ENCODE measurements at places on chromosomes 16 and 17.

- peaks cover 18% of the 10 kb centered on the region for H3K4me1 ChIP-seq
- H3K4me3 ChIP-seq = no peak overlapping the region
- peak overlapping the region; percentile 27 for H3K27ac ChIP-seq
Measured at GRCh38 chr17:28925912-28926365, 23.1 kb upstream of the DHRS13 start.

DNA sequence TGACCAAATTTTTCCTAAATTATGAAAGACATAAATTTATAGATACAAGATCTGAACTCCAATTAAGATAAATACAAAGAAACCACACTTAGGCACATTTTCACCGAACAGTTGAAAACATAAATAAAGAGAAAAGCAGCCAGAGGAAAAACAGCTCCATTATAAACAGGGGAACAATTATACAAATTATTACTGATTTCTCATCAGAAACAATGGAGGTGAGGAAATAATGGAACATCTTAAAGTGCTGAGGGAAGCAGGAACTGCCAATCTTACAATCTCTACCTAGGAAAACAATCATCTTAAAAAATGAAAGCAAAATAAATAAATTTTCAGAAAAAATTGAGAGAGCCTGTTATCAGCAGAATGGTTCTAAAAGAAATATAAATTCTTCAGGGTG is 234.4 kb upstream of the PMFBP1 start:
- no peaks in the 10 kb centered on the region for H3K27me3 ChIP-seq
- H3K4me1 ChIP-seq = no peaks in the 10 kb centered on the region
- no peak overlapping the region for H3K27ac ChIP-seq
- no peaks in the 10 kb centered on the region for H3K36me3 ChIP-seq

DNA sequence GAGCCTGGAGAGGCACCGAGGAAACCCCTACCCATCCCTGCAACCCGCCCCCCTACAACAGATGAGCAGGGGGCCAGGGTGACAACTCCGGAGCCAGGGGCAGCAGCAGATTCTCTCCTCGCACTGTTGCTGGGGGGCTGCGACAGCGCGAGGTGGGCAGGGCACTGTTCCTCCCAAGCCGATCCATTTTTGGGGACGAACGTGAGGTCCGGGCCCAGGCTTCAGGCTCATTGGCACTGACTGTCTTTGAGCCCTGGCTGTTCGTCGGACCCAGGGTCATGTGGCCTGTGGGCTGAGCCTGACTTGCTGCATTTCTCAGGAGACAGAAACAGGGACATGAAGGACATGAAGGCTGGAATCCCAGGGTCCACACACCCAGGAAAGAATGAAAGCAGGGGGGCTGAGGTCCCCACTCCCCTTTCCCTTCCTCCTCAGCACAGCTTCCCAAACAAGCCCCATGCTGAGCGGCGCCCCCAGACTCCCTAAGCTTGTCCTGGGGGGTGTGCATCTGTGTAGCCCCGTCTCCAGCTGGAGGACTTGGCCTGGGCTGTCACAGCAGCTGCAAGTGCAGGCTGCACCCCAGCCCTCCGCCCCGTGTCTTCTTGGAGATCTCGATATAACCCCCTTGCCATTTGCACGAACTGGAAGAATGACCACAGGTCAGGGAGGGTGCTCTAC is 18.7 kb downstream of the CEP295NL start:
- H3K4me3 ChIP-seq = peak overlapping the region; percentile 13
- peaks cover 34% of the 10 kb centered on the region for H3K36me3 ChIP-seq
- peak overlapping the region; percentile 97 for H3K27ac ChIP-seq
- no peaks in the 10 kb centered on the region for H3K27me3 ChIP-seq

- H3K27ac ChIP-seq = no peak overlapping the region
- no peaks in the 10 kb centered on the region for H3K36me3 ChIP-seq
- no peak overlapping the region for H3K4me3 ChIP-seq
Measured at GRCh38 chr16:19242987-19243575, 42.5 kb upstream of the CLEC19A start.

DNA sequence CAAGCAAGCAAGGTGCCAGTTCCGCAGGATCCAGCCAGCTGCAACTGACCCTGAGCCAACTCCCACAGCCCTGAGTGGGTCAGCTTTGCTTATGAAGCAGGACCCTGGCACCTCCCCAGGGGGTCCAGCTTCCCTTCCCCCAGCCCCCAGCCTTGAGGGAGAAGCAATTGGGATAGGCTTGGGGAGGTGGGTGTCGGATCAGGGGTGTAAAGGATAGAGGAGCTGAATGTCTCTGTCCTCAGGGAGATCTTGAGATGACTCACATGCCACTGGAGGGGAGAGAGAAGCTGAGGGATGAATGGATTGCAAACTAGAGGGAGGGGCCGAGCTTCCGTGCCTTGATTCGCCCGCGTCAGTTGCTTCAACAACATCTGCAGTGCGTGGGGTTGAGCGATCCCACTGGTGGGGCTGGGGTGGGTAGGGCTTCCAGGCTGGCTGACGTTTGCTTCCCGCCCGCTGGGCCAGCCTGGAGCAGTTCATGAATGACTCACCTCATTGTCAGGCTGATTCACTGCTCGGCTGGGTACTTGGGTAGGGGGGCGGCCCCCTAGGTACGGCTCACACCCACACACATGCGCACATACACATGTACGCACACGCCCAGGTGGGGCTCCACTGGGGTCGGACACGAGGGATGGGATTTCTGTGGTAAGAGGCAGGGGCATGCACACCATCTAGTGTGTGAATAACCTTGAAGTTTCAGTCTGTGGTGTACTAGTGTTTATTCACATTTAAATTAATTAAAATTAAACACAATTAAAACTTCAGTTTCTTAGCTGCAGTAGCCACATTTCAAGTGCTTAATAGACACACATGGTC is 3.6 kb upstream of the HROB start:
- peaks cover 3% of the 10 kb centered on the region for H3K36me3 ChIP-seq
- peak; percentile 100 for DNase-seq

DNA sequence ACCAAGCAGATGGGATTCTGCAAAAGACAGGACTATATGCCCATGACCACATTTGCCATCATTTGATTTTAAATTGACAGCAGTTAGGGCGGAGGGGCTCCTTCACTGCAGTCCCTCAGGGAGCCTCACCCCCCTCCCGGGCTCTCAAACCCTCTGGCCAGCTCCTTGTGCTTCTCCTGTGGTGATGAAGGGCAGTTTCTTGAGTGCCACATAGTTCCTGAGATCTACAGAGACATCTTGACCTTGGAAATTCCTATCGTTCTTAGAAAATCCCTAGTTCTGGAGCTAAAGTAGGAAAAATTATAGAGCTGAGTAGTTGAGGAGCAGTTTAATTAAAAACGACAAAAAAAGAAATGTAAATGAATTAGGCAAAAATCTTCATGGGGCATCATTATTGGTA is 231.5 kb downstream of the CCDC182 start:
- H3K27me3 ChIP-seq = no peaks in the 10 kb centered on the region
- H3K4me3 ChIP-seq = no peak overlapping the region
- no peak for DNase-seq
- no peak overlapping the region for H3K27ac ChIP-seq

- H3K27me3 ChIP-seq = no peaks in the 10 kb centered on the region
- H3K4me1 ChIP-seq = peaks cover 8% of the 10 kb centered on the region
- H3K27ac ChIP-seq = no peak overlapping the region
- H3K36me3 ChIP-seq = peaks cover 50% of the 10 kb centered on the region
- no peak for DNase-seq
Measured at GRCh38 chr17:78898947-78899346, 4.1 kb downstream of the CEP295NL start.

GRCh38 chr16:86457501-86458148 is 52.7 kb upstream of the FOXF1 start:
- H3K4me3 ChIP-seq = no peak overlapping the region
- DNase-seq = peak; percentile 62
- H3K27ac ChIP-seq = no peak overlapping the region
- H3K36me3 ChIP-seq = no peaks in the 10 kb centered on the region
- no peaks in the 10 kb centered on the region for H3K27me3 ChIP-seq

DNA sequence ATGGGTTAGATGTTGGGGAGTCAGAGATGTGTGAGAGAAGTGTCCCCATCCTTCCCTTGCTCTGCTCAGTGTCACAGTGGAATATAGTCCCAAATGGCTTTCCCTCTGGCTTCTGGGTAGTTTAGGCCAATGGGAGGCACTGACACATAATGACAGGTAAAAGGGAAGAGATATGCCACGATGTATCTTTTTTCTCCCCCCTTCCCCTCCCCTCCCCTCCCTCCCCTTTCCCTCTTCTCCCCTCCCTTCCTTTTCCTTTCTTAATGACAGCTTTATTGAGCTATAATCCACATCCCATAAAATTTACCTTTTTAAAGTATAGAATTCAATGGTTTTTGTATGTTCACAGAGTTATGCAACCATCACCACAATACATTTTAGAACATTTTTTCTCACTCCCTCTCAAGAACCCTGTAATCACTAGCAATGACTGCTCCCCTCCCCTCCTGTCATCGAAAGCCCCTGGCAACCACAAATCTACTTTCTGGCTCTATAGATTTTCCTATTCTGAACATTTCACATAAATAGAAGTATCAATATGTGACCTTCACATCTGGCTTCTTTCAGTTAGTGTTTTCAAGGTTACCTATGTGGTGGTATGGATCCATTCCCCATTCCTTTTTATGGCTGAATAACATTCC is 617 bp upstream of the CCR7 start:
- no peaks in the 10 kb centered on the region for H3K36me3 ChIP-seq
- H3K27me3 ChIP-seq = peaks cover 11% of the 10 kb centered on the region
- no peak overlapping the region for H3K27ac ChIP-seq
- H3K4me3 ChIP-seq = no peak overlapping the region
- no peak for DNase-seq

DNA sequence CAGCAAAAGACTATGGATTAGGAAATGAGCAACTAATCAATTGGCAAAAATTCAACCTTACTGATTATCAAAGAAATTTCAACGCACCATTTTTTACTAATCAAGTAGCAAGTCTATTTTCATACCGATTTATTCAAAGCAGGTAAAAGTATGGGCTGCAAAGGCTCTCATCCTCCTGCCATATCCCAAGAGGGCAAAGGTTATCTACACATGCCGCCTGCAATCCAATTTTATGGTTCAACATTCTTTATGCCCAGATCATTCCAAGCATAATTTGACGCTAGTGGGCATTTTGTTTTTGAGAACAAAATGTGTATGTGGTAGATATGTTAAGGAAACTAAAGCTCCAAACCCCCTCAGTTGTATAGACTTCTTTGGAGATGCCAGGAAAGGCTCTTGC is 270.6 kb downstream of the MAF start:
- no peaks in the 10 kb centered on the region for H3K36me3 ChIP-seq
- H3K4me1 ChIP-seq = no peaks in the 10 kb centered on the region
- H3K27ac ChIP-seq = no peak overlapping the region
- no peaks in the 10 kb centered on the region for H3K27me3 ChIP-seq
- no peak overlapping the region for H3K4me3 ChIP-seq
- DNase-seq = no peak

DNA sequence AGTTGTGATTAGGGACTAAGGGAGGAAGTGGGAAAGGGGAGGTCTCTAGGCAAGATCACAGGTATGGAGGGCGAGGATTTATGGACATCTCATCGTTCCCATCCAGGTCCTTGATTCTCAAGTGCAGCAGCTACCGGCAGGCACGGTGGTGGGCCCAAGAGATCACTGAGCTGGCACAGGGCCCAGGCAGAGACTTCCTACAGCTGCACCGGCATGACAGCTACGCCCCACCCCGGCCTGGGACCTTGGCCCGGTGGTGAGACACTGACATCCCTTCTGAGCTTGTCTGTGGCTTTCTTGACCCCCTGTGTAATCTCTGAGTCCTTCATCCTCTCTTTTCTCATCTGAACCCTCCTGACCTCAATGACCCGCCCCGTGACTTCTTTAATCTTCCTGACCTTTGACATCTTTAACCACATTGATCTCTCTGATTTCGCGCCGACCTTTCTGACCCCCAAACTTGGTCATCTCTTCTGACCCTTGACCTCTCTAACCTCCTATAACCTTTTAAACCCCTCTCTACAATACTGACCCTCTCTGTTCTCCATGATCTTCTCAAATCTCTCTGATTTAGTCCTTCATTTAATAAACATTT is 3.8 kb downstream of the PLD2 start:
- H3K27ac ChIP-seq = no peak overlapping the region
- no peaks in the 10 kb centered on the region for H3K27me3 ChIP-seq
- H3K4me1 ChIP-seq = peaks cover 6% of the 10 kb centered on the region
- DNase-seq = no peak
- H3K36me3 ChIP-seq = peaks cover 13% of the 10 kb centered on the region

DNA sequence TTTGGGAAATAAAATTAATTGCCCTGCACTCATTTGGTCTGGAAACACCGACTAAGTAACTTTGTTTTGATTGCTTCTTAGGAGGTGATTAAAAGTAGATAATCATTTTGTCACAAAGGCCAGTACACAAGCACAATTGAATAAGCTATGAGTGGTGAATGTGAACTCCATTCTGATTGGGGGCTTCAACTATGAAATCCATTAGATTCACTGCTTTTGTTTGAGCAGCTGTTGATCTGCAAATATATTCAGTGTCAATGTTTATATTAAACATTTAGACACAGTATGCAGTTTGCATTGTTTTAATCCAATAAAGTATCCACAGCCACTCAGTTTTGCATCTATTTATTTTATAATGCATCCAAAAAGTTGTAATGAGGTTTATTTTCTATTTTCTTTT is 817.5 kb downstream of the CDH11 start:
- H3K27me3 ChIP-seq = no peaks in the 10 kb centered on the region
- H3K4me1 ChIP-seq = no peaks in the 10 kb centered on the region
- no peaks in the 10 kb centered on the region for H3K36me3 ChIP-seq
- no peak overlapping the region for H3K4me3 ChIP-seq

- no peak for DNase-seq
- H3K27ac ChIP-seq = no peak overlapping the region
- H3K36me3 ChIP-seq = peaks cover 12% of the 10 kb centered on the region
- H3K4me1 ChIP-seq = peaks cover 31% of the 10 kb centered on the region
- H3K4me3 ChIP-seq = no peak overlapping the region
- H3K27me3 ChIP-seq = no peaks in the 10 kb centered on the region
Measured at GRCh38 chr17:2708585-2709182, 2.9 kb downstream of the CLUH start.

- no peak overlapping the region for H3K4me3 ChIP-seq
- H3K27ac ChIP-seq = no peak overlapping the region
- H3K36me3 ChIP-seq = no peaks in the 10 kb centered on the region
- H3K4me1 ChIP-seq = no peaks in the 10 kb centered on the region
Measured at GRCh38 chr16:21684199-21684598, 20.4 kb downstream of the OTOA start.

DNA sequence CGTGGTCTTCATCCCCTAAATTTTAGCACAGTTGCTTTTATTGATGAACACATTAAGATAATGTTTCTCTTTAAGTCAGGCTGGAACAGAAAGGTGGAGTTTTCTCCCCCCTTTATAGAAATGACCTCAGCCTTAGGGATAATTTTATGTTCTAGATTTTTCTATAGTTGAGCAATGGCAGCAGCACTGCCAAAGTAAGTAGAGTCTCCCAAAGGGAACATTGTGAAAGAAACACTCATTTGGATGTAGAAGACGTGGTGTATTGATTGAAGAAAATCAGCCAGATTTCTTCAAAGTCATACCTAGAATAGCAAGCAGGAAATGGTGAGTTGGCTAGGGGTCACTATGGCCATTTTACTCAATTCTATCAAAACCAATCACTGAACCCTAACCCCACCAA is 122.5 kb downstream of the DNAH9 start:
- DNase-seq = no peak
- H3K4me1 ChIP-seq = no peaks in the 10 kb centered on the region
- no peaks in the 10 kb centered on the region for H3K27me3 ChIP-seq
- H3K27ac ChIP-seq = no peak overlapping the region
- H3K36me3 ChIP-seq = no peaks in the 10 kb centered on the region

- peak overlapping the region; percentile 77 for H3K4me3 ChIP-seq
- H3K27me3 ChIP-seq = no peaks in the 10 kb centered on the region
- no peak for DNase-seq
- peak overlapping the region; percentile 92 for H3K27ac ChIP-seq
Measured at GRCh38 chr17:60392845-60393702, 1.1 kb upstream of the USP32 start.

GRCh38 chr16:2343211-2343610 is 2.7 kb upstream of the ABCA3 start:
- H3K27me3 ChIP-seq = peaks cover 59% of the 10 kb centered on the region
- no peak for DNase-seq
